ENCODE measurements at places on chromosomes 1 and 21. TPM values are rescaled to one million over a fixed set of nuclear protein-coding genes. Genes with fewer than 3 reads are reported as not detected.

Gene PSMG1
- polyA plus RNA-seq: 37.2 TPM

GRCh38 chr1:109891930-109892329 lies 18.7 kb upstream of the CSF1 start:
- peaks cover 7% of the 10 kb centered on the region for H3K4me1 ChIP-seq
- no peak for DNase-seq
- no peaks in the 10 kb centered on the region for H3K36me3 ChIP-seq

Gene RYR2
- polyA plus RNA-seq: 0.06 TPM

Gene NIBAN1
- polyA plus RNA-seq: 40.0 TPM

DNA sequence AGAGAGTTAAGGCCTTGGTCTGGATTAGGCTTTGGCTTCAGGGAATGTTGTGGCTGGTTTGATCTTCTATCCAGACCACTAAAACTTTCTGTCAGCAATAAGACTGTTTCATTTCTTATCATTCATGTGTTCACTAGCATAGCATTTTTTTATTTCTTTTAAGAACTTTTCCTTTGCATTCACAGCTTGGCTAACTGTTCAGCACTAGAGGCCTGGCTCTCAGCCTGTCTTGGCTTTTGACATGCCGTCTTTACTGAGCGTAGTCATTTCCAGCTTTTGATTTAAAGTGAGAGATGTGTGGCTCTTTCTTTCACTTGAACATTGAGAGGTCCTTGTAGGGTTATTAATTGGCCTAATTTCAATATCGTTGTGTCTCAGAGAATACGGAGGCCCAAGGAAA lies 62.5 kb downstream of the RNF220 start:
- H3K4me3 ChIP-seq: no peak overlapping the region
- DNase-seq: no peak
- H3K27me3 ChIP-seq: no peaks in the 10 kb centered on the region
- no peaks in the 10 kb centered on the region for H3K4me1 ChIP-seq
- no peaks in the 10 kb centered on the region for H3K36me3 ChIP-seq
- no peak overlapping the region for H3K27ac ChIP-seq

DNA sequence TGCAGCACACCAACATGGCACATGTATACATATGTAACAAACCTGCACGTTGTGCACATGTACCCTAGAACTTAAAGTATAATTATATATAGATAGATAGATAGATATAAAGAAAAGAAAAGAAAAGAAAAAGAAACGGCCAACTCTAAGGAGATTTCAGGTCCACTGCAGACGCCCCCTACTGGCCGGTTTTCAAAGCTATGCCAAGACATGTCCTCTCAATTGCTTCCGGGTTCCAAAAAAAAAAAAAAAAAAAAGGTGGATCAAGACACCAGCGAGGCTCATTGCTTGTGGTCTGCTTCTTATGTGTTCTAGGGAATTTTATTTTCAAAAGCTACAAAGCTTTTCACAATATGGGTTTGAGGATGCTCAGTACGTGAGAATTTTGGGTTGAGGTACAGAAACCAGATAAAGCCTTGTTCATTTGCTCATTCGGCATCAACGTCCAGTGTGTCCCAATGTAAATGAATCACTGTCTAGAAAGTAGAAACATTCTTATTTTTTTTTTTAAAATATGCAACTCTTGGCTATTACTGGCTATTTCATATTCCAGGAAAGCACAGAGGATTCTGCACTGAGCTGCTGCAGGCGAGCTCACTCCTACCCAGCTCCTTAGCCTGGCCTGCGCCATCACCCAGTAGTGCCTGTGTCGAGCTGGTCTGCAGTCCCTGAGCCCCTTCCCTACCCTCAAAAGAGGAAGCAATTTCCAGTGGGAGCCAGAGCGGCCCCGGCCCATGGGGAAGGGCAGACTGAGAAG lies 643.0 kb downstream of the KIF26B start:
- no peaks in the 10 kb centered on the region for H3K36me3 ChIP-seq
- no peak overlapping the region for H3K4me3 ChIP-seq
- no peak for DNase-seq
- H3K27me3 ChIP-seq: no peaks in the 10 kb centered on the region
- H3K4me1 ChIP-seq: no peaks in the 10 kb centered on the region
- no peak overlapping the region for H3K27ac ChIP-seq

DNA sequence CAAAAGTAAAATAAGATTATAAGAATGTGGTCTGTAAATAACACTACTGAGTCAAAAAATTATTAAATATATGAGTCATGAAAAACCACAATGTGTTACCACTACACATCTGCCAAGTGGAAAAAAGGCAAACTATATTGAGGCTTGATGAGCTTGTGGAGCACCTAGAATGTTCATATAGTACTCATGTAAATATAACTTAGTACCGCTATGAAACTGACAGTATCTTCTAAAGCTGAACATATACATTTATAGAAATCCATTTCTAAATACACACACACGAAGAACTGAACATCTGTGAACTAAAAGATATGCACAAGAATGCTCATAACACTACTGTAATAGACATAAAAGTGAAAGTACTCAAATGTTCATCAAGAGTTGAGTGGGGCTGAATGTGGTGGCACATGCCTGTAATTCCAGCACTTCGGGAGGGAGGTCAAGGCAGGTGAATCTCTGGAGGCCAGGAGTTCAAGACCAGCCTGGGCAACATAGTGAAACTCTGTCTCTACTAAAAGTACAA lies 18.5 kb upstream of the GBP3 start:
- no peak for DNase-seq
- H3K27ac ChIP-seq: no peak overlapping the region
- no peaks in the 10 kb centered on the region for H3K36me3 ChIP-seq
- H3K4me1 ChIP-seq: no peaks in the 10 kb centered on the region
- H3K27me3 ChIP-seq: no peaks in the 10 kb centered on the region

Gene CNN3
- polyA plus RNA-seq: 2.8 TPM

DNA sequence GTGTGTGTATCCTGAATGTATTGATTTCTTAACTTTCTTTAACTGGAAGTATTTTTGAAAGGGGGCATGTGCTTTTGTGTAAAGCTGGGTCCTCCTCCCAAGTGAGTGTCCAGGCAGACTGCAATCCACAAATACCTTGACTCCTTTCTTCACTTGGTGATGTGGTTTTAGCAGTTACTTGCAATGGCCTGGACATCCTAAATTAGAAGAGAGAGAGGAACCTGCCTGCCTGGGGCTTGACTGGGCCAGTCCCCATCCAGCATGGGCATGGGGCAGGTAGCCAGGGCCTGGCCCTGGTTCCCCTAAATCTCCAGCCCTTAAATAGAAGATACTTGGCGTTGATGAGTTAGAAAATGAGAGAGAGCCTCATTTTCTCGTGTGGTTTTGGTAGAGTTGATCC lies 159.7 kb downstream of the PGBD5 start:
- H3K27ac ChIP-seq: no peak overlapping the region
- no peak overlapping the region for H3K4me3 ChIP-seq
- DNase-seq: no peak

Gene SIPA1L2
- polyA plus RNA-seq: 1.4 TPM

GRCh38 chr1:118987468-118988185 lies 516 bp downstream of the TBX15 start:
- H3K36me3 ChIP-seq: no peaks in the 10 kb centered on the region
- peaks cover 60% of the 10 kb centered on the region for H3K27me3 ChIP-seq
- no peak overlapping the region for H3K4me3 ChIP-seq
- no peak for DNase-seq
- no peaks in the 10 kb centered on the region for H3K4me1 ChIP-seq
- no peak overlapping the region for H3K27ac ChIP-seq

Gene F5
- 0.06 TPM for polyA plus RNA-seq

DNA sequence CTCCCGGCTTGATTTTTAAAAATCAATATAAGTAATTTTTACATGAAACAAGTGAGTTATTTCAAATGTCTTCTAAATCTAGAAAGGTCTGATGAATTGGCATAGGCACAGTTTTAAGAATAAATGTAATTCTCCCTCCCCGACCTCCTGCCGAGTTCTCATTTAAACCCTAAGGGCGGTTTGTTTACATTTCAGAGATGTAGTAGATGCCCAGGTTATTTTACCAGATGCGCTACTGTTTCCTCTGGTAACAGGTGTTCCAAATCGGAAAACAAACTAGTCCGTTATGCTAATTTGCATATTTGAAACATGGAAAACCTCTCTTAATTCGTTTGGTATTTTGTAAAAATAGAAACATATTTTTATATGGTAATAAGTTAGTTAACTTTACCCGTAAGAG lies 53.8 kb upstream of the CFAP126 start:
- H3K36me3 ChIP-seq: no peaks in the 10 kb centered on the region
- H3K4me1 ChIP-seq: peaks cover 6% of the 10 kb centered on the region
- peak overlapping the region; percentile 26 for H3K4me3 ChIP-seq

DNA sequence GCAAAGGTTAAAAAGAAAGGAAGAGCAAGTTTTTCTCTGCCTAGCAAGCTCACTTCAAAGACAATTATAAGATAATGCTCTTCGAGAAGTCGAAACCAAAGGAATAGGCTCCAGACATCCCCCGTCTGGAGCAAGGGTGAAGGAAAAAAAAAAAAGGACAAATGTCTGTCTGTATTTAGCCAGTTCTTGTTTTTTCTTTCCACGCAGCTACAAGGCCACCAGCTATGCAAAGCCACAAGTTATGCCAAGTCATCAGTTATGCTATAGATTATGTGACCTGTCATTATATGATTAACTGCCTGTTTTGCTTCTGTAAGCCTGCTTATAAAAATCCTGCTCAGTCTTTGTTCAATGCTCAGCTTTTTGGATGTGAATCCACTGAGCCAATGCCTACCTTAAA lies 2.4 kb upstream of the THEM5 start:
- H3K36me3 ChIP-seq: no peaks in the 10 kb centered on the region
- H3K27ac ChIP-seq: no peak overlapping the region
- H3K4me1 ChIP-seq: no peaks in the 10 kb centered on the region

DNA sequence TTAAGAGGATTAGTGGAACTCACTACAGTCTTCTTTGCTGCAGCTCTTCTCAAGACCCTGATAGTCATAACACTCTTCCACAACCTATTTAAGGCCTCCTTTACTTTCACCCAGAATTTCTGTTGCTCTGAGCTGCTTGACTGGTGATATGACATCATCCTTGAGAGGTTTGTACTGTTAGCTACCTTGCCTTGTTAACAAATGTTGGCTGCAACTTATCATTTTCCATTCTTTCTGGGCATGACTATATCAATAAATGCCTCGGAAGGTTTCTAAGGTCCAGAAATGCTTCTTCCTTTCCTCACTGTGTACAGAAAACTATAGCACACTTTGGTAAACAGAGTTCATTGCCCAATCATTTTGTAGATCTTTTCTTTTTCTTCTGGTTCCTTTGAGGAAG lies 1292.2 kb upstream of the TMPRSS15 start:
- no peaks in the 10 kb centered on the region for H3K27me3 ChIP-seq
- H3K4me3 ChIP-seq: no peak overlapping the region

GRCh38 chr21:35954066-35954465 lies 106.3 kb downstream of the SETD4 start:
- no peaks in the 10 kb centered on the region for H3K36me3 ChIP-seq
- H3K4me3 ChIP-seq: no peak overlapping the region
- no peaks in the 10 kb centered on the region for H3K4me1 ChIP-seq
- no peaks in the 10 kb centered on the region for H3K27me3 ChIP-seq

- no peaks in the 10 kb centered on the region for H3K36me3 ChIP-seq
- peaks cover 8% of the 10 kb centered on the region for H3K27me3 ChIP-seq
- no peak overlapping the region for H3K4me3 ChIP-seq
- H3K27ac ChIP-seq: no peak overlapping the region
- H3K4me1 ChIP-seq: peaks cover 32% of the 10 kb centered on the region
- no peak for DNase-seq
Observed at GRCh38 chr21:44376606-44377005, 23.2 kb downstream of the TRPM2 start.

DNA sequence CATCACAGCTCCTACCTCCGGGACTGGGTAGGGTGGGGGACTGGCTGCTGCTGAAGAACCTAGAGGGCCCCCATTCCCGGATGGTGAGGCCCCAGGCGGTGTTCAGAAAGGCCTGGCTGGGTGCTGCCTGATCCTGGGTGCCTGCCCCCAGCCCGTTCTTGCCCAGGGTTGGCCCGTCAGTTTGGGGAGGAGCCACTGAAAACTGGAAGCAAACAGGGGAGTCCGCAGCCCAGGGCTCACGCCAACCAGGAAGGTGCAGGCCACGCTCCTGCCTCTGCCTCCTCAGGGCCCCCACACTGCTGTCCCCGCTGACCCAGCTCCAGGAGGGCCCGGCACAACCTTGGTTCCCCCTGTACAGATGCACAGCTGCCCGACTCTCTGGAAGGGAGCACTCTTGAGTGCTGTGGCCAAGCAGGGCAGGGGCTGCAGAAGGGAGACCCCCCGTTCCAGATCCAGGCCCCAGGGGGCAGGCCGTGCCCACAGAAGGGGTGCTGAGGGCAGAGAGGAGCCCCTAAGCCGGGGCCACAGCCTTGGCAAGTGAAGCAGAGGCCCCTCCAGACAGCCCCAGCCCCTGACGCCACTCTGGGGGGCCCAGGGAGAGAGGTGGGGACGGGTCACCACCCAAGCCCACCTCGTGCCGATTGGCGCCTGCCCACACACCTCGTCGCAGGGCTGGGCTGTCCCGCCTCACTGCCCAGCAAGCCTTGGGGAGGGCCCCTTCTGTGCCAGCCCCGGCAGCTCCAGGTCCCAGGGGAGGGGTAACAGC lies 5.5 kb downstream of the C1QTNF12 start:
- peaks cover 3% of the 10 kb centered on the region for H3K27me3 ChIP-seq
- no peak overlapping the region for H3K4me3 ChIP-seq
- H3K4me1 ChIP-seq: no peaks in the 10 kb centered on the region
- no peak overlapping the region for H3K27ac ChIP-seq
- no peaks in the 10 kb centered on the region for H3K36me3 ChIP-seq
- DNase-seq: no peak

DNA sequence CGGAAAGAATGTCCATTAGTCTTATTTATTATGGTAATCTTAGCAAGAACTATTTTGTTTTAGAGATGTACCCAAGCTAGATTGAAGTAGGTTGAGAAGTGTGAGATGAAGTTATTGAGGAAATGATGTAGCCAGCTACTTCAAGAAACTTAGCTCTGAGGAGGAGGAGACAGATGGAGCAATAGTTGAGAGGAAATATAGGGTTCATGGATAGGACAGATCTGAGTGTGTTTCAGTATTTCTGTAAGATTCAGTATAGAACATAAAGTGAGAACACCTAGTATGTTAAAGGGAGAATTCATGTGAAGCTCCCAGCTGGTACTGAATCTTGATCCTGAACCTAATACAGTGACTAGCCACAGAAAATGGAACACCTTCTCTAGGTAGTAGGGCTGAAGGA lies 28.9 kb downstream of the TSNAX start:
- no peak overlapping the region for H3K4me3 ChIP-seq
- DNase-seq: no peak
- H3K27me3 ChIP-seq: no peaks in the 10 kb centered on the region
- no peaks in the 10 kb centered on the region for H3K36me3 ChIP-seq
- no peak overlapping the region for H3K27ac ChIP-seq
